Endothelial cell (in vitro differentiated cells): ENCODE measurements at places on chromosomes 7 and 10.

- no peak for DNase-seq
These were observed 339.9 kb downstream of the DNAJB6 start for GRCh38 chr7:157676456-157677255.

DNA sequence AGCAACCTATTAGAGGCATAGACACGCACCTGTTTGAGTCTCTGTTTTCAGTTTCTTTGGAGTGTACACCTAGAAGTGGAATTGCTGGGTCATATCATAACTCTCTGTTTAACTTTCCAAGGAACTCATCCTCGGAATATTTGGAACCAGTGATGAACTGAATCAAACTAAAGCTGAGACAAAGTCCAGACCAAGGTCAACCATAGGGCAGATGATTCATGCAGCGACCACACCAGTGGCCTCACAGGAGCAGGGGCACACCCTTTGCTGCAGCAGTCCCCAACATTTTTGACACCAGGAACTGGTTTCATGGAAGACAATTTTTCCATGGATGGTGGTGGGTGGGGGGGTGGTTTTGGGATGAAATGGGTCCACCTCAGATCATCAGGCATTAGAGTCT is 4.9 kb upstream of the OPTN start:
- DNase-seq, result no peak

GRCh38 chr7:49523870-49524269 is 249.6 kb upstream of the VWC2 start:
- DNase-seq, result no peak

DNA sequence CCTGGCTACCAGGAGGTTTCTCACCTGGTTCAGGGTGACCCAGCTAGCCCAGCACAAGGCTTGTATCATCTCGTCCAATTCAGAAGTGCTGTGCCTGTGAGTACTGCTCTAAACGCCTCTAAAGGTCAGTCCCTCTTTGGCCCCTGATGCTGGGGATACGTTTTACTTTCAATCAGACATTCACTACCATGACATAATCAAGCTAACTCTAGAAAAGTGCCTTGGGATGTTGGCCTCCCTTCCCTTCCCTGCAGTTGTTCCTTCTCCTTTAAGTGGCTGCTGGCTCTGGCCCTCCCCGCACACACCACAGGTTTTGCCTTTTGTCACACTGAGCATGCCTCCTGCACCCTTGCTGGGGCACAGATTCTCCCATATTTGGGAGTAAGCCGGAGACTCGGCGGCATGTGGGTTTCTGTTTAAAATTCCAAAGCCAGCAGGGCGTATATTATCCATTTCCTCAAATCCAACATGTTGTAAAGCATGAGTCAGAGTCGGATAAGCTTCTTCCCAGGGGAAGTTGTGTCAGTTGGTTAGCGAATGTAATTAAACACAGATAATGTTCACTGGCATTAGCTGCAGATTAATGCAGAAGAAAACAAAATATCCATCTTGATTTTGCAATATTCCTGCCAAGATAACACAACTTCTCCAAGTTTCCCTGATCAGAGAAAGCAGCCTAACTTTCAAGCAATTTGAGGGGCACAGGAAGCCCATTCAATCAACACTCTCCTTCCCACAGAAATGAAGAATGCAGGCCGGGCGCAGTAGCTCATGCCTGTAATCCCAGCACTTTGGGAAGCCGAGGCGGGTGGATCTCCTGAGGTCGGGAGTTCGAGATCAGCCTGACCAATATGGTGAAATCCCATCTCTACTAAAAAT is 31.8 kb upstream of the VCL start:
- peak; percentile 67 for DNase-seq

- no peak for DNase-seq
These were observed 8.0 kb downstream of the STAG3 start for GRCh38 chr7:100185726-100186125.

DNA sequence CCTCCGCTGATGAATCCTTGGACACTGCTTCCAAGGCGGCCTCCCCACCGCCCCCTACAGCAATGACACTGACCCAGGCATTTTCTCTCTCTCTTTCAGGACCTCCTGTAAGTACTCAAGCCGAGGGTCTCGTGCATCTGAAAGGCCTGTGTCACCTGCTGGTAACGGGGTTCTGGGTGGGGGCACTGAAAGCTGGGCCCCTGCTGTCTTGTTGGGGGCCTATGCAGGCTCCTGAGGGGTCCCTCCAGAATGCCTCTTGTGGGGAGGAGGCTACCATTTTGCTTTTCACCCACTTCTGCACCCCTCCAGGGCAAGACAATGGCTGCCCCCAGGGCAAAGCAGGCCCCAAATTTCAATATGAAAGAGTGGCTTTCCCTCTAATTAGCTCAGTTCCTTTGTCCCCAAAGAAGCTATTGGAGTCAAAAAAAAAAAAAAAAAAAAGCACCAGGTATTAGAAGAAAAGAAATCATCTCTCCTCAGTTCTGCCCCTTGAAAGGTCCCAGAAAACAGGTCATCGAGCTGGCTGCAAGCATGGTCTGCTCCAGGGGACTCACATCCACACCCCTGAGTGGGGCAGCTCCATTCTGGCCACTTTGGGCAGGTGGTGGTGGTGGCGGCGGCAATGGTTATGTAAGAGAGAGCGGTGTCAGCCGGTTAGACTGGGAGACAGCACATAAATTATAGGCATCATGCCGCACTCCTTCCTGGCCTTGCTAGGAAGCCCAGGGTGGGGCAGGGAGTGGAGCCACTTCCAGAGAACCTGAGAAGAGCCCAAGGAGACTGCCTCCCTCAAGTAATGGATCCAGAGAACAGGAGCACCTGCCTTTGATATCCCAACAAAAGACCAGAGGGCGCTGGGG is 66.2 kb downstream of the COL13A1 start:
- DNase-seq, result no peak

- no peak for DNase-seq
These were observed 97.0 kb downstream of the NPSR1 start for GRCh38 chr7:34755008-34755407.

- DNase-seq, result no peak
These were observed 19.0 kb upstream of the RHOBTB1 start for GRCh38 chr10:60962946-60963345.

- no peak for DNase-seq
These were observed 284.0 kb downstream of the AUTS2 start for GRCh38 chr7:69882269-69882668.

GRCh38 chr7:44288381-44288685 is 37.1 kb downstream of the CAMK2B start:
- DNase-seq, result no peak

DNA sequence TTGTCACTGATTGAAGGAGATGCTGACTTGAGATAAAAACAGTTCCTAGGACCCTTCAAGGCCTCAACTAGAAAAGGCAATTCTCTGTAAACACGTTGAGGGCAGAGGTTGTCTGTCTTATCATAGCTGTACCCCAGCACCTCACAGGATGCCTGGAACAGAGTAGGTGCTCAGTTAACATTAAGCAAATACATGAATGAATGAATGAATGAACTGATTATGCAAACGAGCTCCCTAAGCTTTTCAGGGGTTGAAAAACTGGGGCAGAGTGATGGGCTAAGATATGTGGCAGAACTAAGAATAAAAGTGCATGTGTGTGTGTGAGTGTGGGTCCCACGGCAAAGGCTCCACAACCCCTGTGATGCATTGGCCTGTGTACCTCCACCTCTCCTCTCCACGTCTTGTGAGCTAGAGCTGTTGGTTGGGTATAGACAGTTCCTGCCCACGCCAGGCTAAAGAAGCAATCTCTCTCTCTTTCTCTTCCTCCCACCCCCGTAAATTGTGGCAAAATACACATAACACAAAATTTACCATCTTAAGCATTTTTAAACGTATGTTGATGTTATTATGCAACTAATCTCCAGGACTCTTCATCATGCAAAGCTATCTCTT is 20.9 kb upstream of the SMC3 start:
- DNase-seq, result no peak

DNA sequence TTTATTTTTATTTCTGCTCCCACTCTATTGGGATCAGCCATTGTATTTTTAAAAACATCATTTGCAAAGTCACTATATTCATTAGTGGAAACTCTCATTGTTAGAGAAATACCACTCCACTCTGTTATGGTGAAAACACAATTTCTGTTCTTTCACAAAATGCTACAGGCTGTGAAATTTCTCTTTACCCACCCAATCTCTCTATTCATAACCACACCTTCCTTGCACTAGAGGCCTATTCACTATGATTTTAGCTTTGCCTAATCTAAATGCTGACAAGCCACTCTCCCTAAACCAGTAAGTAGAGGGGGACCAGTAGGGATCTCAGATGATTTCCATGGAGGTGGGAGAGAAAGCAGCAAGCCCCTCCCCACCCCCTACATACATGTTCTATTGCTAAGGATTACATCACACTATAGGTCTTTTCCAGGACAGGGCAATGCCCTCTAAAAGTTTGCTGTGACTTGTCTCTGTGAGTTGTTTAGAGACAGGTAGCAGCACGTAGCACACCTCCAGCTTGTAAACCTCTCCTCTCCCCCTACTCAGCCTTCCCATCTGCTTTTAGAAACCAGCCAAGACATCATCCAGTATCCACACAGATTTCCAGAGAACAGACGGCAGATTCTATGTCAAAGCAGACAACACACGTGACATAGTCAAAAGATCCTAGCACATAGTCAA is 58.3 kb upstream of the PPP1R3C start:
- no peak for DNase-seq

DNA sequence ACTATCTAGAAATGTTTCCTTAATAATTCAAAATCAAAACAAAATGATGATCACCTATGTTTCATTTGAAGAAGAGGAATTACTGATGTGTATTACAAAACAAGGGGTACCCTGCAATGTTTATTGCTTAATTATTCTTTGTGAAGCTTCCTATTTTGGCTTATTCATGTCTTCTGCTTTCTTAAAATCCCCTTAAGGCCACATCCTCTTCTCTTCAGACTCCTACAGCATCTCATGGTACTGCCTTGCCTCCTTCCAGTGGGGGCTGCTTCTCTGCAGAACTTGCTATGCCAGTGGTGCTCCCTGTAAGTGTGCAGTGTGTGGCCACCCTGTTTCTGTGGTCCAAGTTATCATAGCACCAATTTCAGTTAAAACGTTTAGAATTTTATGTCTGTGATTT is 35.0 kb downstream of the CCDC146 start:
- DNase-seq, result no peak

DNA sequence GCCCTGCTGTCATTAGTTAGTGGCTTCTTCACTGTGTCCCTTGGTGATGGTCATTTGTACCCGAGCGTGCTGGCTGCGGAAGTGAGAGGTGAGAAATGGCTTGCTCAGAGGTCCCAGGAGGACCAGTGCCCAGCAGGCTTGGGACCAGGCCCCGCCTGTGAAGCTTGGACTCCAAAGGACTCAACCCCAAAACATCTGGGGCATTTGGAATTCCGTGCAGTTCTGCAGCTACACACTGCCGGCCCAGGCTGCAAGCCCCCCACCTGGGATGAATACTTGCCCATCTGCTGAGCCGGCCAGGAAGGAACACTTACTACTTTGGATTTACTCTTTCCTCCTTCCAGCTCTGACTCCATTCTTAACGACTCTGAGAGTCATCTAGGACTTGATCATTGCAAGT is 18.0 kb downstream of the ECHDC3 start:
- DNase-seq, result no peak

DNA sequence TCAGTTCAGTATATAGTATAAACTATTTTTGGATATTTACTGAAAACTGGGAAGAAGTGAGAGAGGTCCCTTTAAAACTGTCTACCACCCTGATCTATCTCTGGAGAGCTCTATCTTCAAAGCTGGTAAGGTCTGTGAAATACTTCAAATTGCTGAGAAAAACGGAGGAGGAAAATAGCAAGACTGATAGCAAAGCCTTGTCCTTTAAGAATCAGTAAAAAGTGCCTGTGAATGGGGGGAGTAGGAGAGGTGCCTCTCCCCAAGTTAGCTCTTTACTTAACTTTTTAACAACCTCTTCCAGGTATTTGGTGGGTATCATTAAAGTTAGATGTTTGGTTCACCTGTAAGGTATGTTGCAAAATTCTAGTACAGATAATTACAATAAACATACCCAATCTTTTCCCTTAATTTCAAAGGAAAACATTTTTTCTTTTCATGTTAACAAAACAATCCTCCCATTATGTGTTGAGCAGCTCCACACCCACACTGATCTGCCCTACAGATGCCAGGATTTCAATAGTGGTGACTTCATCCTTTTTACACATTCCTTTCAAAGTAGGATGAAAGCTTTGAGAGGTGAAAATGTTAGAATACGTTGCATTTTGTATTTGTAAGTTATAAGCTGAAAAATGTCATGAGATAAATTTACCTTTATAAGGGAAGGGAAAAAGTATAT is 149.2 kb downstream of the CRPPA start:
- DNase-seq, result no peak

- no peak for DNase-seq
These were observed 8.8 kb downstream of the AIFM2 start for GRCh38 chr10:70123817-70124216.

DNA sequence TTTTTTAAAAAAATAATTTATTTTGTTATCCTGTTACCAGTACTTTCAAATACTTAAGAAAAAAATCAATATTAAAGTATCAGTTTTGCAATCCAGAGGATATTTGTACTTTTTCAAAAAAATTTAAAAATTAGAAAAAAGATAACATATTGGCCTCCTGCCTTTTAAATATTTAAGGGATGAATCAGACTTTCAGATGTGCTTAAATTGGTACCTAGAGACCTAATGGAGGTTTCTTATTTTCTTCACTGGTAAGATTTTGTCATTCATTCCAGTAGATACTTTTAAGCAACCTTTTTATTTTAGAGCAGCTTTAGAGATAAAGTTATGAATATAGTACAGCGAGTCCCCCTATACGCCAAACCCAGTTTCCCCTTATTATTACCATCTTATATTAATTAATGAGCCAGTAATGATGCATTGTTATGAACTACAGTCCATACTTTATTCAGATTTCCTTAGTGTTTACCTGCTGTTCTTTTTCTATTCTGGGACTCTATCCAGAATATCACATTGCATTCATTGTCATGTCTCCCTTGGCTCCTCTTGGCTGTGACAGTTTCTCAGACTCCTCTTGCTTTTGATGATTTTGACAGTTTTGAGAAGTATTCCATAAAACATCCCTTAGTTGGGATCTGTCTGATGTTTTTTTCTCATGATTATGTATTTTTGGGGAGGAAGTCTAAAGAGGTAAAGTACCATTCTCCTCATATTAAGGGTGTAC is 34.2 kb downstream of the BICC1 start:
- no peak for DNase-seq

DNA sequence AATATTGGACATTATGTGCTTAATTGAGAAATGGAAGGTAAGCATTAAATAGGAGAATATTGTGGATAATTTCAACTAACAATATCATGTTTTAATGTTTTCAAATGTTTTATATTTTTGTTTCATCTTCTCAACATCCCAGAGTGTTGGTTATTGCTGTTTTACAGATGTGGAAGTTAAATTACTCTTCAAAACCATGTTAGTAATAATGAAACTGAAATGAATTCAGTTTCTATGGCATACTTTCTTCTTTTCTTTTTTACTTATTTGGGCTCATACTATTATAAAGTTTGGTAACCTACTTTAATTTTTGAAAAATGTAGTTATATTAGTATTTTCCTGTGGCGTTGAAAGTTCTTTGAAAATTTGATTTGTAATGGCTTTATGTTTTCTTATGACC is 4.2 kb downstream of the GLRX3 start:
- no peak for DNase-seq
